ENCODE measurements at places on chromosomes 4 and X. TPM values are rescaled to one million over a fixed set of nuclear protein-coding genes. Genes with fewer than 3 reads are reported as not detected.
A peak's percentile ranks its signal among the peaks of the same experiment; 100 is the strongest.

DNA sequence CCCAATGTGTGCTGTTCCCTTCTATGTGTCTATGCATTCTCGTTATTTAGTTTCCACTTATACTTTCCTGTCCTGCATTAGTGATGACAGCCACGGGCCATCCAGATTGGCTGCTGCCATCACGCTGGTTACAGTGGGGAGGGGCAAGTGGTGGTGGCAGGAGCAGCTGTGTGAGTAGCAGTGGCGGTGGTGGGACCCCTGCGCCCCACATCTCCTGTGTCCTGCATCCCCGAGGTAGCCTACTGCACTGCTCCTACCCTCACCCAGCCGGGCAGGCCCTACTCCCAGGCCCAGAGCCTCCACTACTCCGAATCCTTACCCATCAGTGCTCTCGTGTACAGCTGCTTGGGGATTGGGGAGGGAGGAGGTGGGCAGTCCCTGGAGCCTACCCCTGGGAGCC lies 798.7 kb upstream of the AGA start:
- no peak for DNase-seq

GRCh38 chrX:110062919-110063318 lies 60.0 kb downstream of the TMEM164 start:
- no peak for DNase-seq

GRCh38 chrX:68721546-68721945 lies 74.1 kb downstream of the STARD8 start:
- peak; percentile 32 for DNase-seq

Gene MAGEC1
- total RNA-seq, result not detected

- no peak for DNase-seq
These were observed 78.6 kb upstream of the RAI2 start for GRCh38 chrX:17939724-17940123.

DNA sequence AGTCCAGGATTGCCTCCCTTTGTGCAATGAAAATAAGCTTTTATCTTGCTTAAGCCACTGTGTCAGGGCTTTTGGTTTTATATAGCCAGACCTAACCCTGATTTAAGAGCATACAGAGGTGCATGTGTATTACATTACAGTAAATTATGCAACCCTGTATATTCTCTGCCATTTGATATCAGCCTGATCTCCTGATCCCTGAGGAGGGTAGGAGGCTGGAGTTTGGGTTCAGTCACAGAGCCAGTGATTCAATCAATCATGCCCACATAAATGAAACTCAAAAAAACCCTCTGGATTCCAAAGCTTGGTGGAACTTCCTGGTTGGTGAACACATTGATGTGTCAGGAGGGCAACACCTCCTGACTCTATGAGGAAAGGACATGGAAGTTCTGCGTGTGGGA lies 7.3 kb upstream of the KLHL8 start:
- DNase-seq, result no peak

GRCh38 chr4:94346541-94346940 lies 3.9 kb upstream of the HPGDS start:
- no peak for DNase-seq

- DNase-seq, result no peak
These were observed 29.8 kb downstream of the ATP2B3 start for GRCh38 chrX:153547195-153547594.

Gene MFAP3L
- 5.8 TPM for total RNA-seq

Gene OFD1
- 14.0 TPM for total RNA-seq

Gene USP17L29
- not detected for total RNA-seq

DNA sequence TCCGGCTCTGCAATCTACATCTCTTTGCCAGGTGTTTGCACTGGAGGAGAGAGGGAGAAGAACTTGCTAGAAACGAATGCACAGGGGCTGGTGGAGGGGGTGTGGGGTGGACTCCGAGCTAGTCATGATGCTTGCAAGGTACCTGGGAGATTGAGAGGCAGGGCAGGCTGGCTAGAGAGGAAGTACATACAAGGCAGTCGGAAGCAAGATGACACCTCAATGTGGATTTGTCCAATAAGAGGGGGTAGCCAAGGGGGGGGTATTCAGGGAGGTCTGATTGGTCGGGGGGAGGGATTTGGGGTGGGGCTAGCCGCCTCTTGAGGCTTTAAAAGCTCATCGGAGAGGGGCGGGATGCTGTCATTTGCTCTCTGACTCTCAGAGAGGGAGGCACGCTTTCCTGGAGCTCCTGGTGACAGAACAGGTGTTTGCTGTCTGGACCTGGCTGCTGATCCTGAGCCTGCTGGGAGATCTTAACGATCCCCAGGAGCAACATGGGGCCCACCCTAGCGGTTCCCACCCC lies at the start of gene GPR50:
Gene GPR50, plus strand, starts transcription at position 354 of the 520 bp plus-strand sequence. Its CDS starts 138 bp downstream, at position 492.
- DNase-seq, result no peak

Gene BEX2
- total RNA-seq, result 2.2 TPM

- no peak for DNase-seq
These were observed 360.5 kb upstream of the SLC7A11 start for GRCh38 chr4:138602664-138603063.

DNA sequence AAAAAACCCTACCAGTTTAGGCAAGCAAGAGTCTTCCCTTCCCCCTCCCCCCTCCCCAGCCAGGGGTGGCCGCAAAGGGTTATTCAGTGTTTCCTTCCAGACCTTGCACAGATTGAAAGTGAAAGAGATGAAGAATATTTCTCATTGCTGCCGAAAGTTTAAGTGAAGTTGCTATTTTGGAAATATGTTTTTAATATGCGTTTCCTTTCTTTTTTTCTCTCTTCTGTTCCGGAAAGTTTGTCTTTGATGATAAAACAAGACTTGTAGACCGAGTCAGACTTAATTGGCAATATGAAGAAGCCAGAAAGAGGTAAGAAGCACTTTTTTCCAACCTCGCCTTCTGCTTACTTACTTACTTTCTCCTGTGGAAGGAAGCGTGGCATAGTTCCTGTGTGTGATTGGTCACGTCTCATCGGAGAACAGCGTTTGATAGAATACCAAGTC lies 58.5 kb upstream of the CLCN4 start:
- DNase-seq, result no peak

Gene ESX1
- total RNA-seq, result not detected

DNA sequence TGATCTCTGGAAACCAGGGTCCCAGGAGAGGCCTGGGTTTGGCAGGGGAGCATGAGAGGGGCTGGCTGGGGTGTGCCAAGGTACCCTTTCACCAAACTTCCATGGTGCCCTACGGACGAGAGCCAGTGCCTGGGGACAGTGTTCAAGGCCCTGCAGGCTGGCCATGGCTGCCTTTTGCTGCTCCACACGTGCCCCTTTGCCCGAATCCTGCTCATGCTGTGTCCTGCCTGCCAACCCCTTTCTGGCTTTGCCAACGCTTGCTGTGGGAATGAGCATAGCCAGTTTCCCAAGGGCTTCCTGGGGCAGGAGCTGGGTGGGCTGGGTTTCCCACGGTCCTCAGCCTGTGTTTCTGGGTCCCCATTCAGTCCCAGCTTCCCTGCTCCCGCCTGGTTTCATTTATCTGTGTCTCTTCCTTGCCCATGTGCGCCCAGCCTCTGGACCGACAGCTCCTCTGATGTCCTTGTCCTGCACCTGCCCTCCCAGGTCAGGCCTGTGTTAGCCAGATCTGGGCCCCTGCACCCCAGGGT lies 17.3 kb downstream of the CPZ start:
- DNase-seq, result no peak

- DNase-seq, result no peak
These were observed 6.5 kb downstream of the BEX3 start for GRCh38 chrX:103382877-103383276.

Gene AMOT
- total RNA-seq, result 31.9 TPM

GRCh38 chr4:11152684-11153083 lies 276.0 kb downstream of the HS3ST1 start:
- no peak for DNase-seq

DNA sequence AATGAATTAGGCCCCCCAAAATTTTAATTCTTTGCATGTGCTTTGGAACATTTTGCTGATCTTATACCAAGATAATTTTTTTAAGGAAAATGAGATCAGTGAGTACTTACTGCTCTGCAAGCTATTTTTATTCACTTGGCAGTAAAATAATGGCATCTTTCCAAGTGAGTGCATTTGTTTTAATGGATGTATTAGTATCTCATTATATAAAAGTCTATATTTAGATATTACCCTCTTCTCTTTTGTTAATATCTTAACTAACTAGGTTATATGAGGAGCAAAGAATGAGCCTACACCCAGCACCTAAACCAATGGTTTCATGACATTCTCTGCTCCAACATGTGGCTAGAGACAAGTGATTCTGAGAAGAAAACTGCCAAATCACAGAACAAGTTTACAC lies 21.1 kb upstream of the ARAF start:
- DNase-seq, result no peak

Gene CWH43
- not detected for total RNA-seq

GRCh38 chr4:97238956-97239666 lies 904.2 kb downstream of the STPG2 start:
- no peak for DNase-seq

DNA sequence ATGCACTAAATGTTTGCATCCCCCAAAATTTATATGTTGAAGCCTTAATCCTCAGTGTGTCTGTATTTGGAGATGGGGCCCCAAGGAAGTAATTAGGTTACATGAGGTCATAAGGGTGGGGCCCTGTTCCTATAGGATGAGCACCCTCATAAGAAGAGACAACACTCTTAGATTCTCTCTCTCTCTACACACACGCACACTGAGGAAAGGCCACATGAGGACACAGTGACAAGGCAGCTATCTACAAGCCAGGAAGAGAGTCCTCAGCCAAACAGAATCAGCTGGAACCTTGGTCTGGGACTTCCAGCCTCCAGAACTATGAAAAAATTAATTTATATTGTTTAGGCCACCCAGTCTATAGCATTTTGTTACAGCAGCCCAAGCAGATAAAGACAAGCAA lies 69.3 kb upstream of the NOCT start:
- DNase-seq, result no peak

Gene DMP1
- not detected for total RNA-seq

Gene GPC4
- total RNA-seq, result 29.3 TPM

DNA sequence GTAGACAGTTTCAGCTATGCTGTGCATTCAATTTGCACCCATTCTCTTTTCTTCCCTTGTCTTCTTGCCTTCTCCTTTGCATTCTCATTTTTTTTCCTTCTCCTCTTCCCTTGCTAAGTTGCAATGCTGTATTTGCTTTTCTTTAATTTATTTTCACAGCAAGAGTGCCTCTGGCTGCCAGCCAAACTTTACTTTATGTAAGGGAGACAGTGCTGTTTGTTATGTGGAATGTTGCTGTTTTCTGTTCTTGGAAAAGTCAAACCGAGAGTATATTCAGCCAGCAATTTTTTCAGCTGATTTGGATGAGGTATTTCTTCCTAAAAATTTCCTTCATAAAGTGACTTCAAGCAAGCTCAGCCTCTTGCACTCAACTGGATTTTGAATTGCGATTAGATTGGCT lies 1293.4 kb downstream of the ARAP2 start:
- no peak for DNase-seq

- no peak for DNase-seq
These were observed 1147.1 kb downstream of the STIM2 start for GRCh38 chr4:28007693-28008092.

Gene CCSER1
- total RNA-seq, result 5.2 TPM

Gene XPNPEP2
- total RNA-seq, result 2.6 TPM

DNA sequence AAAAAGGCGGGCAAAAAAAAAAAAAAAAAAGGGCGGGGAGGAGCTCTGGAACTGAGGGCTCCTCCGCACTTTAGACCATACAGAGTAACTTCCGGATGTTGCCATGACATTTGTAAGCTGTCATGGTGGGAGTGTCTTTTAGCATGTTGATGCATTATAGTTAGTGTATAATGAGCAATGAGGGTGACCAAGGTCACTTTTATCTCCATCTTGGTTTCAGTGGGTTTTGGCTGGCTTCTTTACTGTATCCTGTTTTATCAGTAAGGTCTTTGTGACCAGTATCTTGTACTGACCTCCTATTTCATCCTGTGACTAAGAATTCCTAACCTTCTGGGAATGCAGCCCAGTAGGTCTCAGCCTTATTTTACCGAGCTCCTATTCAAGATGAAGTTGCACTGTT lies 193.4 kb downstream of the UGT8 start:
- DNase-seq, result no peak

DNA sequence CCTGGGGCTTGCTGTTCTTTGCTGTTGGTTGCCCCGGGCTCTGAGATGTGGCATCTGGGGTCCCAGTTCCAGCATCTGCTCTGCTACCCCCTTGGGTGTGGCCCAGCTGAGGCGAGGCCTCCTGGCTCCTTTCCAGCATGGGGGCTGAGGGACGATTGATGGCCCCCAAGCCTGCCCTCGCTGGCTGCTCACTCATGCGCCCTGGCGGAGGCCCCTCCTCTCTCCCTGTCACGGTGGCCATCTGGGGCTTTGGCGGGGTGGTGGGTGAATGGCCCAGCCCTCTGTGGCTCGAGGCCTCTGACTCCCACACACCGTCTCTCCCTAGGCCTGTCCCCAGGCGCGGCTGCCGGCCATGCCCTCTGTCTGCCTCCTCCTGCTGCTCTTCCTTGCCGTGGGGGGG lies 1.8 kb downstream of the PLXNA3 start:
- DNase-seq, result no peak

DNA sequence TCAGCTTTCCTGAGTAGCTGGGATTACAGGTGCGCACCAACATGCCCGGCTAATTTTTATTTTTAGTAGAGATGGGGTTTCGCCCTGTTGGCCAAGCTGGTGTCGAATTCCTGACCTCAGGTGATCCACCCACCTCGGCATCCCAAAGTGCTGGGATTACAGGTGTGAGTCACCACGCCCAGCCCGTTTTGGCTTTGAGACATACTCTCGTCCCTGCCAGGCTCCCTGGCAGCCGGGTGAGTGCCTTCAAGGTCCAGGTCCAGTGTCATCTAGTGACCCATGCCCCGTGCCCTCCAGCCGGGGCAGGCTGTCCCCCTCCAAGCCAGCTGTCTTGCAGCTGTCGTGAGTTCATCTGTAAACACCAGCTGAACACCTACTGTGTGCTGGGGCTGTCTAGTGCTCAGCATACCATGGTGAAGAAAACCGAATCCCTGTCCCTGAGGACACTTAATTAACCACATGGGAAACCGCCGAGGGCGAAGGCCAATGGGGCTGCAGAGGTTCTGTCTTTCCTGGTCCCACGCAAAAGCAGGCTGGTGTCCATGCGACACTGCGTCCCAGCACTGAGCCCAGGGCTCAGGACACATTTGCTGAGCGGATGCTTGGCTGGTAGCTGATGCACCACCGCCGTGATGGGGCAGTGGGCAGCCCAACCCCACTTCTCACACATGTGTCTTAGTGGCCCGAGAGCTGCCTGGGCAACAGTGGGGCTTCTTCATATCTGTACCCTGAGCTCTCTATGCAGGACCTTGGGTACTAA lies 21.9 kb downstream of the NSG1 start:
- DNase-seq, result no peak

- no peak for DNase-seq
These were observed 60.4 kb upstream of the IRF2 start for GRCh38 chr4:184534511-184535391.

DNA sequence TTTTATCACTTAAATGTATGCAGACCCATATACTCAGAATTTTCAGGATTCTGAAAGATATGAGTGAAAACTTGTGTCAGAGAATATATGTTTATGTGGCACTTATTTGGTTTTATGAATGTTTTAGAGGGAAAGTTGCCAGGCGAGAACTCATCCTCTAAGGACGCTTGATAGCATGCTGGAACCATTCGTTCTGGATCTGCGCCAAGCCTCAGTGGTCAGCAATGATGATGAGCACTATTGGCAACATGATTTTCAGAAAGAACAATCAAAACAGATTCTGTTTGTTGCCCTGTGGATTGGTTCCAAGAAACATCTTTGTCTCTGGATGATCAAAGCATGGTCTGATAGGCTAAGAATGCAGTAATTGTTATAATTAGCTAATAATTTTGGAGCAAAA lies 32.1 kb upstream of the RAPGEF2 start:
- DNase-seq, result no peak

Data from sigmoid colon (tissue), 7 donors.